ENCODE measurements at places on chromosomes 11 and 22.

DNA sequence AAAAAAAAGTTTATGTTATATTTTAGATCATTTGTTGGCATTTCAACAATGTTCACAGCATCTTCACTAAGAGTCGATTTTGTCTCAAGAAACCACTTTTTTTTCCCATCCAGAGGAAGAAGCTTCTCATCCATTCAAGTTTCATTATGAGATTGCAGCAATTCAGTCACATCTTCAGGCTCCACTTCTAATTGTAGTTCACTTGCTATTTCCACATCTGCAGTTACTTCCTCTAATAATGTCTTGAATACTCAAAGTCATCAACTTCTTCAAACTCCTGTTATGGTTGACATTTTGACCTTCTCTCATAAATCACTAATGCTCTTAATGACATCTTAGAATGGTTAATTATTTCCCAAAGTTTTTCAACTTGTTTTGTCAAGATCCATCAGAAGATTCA is 61.3 kb upstream of the CHORDC1 start:
- no peaks in the 10 kb centered on the region for H3K4me1 ChIP-seq

DNA sequence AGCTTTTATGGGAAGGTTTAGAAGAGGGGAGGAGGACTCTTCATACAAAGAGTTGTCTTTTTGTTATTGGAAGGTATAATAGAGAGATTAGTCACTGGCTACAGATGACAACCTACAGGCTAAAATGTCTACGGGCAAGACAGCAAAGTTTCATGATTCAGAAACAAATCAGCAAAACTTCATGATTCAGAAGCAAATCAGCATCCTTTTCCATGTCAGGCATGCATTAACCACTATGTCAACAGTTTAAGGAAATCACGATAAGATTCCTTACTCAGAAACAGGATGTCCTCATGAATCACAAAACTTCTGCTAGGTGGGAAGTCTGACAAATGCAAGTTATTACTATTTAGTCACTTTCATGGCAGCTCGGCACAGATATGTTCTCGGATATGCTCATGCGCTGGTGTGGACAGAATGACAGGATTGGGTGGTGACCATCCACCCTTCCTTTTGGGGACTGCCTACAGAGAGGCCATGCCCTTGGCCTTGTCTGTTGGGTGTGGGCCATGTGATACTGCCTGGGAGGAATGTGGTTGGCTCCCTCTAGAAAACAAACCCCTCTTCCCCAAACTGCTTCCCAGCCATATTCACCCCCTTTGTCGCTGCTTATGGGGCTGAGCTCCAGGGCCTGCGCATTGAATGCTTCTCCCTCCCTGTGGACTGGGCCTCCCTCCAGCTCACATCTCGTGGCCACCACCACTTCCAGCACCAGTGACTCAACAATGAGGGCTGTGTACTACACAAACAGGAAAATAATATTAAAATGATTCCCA is 10.1 kb downstream of the C11orf91 start:
- no peak for DNase-seq
- peaks cover 8% of the 10 kb centered on the region for H3K27me3 ChIP-seq
- no peaks in the 10 kb centered on the region for H3K4me1 ChIP-seq
- no peak overlapping the region for H3K4me3 ChIP-seq

- no peaks in the 10 kb centered on the region for H3K27me3 ChIP-seq
- H3K36me3 ChIP-seq, result no peaks in the 10 kb centered on the region
- no peak for DNase-seq
- no peak overlapping the region for H3K4me3 ChIP-seq
These were observed 163.2 kb downstream of the MSANTD4 start for GRCh38 chr11:105858841-105859240.

GRCh38 chr11:75014129-75014528 is 25.4 kb downstream of the NEU3 start:
- no peak overlapping the region for H3K27ac ChIP-seq
- H3K4me1 ChIP-seq, result no peaks in the 10 kb centered on the region
- H3K36me3 ChIP-seq, result peaks cover 37% of the 10 kb centered on the region
- no peak overlapping the region for H3K4me3 ChIP-seq

- no peaks in the 10 kb centered on the region for H3K36me3 ChIP-seq
- DNase-seq, result no peak
- H3K4me3 ChIP-seq, result no peak overlapping the region
- H3K27me3 ChIP-seq, result peaks cover 4% of the 10 kb centered on the region
These were observed 4.8 kb upstream of the XKR3 start for GRCh38 chr22:16829985-16830384.

DNA sequence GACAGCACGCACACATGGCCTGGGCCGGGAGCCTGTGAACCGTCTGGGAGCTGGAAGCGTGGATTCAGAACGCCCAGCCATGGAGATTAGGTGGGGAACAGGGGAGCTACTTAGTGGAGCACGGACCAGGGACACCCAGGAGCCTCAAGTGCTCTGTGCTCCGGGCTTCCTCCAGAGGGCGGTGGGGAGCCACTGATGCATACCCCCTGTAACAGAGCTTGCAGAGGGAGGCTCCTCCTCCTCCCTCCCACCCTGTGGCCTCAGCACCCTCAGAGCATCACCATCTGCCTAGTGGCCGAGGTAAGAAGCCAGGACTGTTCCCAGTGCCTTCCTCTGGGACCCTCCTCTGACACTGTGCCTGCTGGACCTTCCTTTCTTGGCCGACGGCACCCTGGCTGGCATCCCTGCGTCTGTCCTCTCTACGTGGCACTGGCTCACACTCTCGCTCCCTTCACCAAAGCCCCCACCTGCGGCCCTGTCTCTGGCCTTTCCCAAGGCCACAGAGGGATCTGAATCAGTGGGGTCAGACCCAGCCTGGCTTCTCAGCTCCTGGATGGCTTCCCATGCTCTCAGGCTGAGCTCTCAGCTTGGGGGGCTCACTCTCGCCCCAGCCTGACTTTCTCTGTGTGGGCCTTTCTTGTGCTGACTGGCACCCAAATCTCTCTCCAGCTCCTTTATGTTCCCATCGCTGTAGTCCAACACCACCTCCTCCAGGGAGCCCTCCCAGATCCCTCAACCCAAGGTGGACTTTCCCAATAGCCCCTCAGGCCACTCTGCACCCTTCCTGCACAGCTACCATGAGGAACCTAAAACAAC is 780.9 kb downstream of the BRD1 start:
- no peaks in the 10 kb centered on the region for H3K36me3 ChIP-seq
- H3K4me3 ChIP-seq, result no peak overlapping the region
- no peak for DNase-seq
- no peaks in the 10 kb centered on the region for H3K27me3 ChIP-seq

- peaks cover 9% of the 10 kb centered on the region for H3K4me1 ChIP-seq
- no peak overlapping the region for H3K4me3 ChIP-seq
- H3K27me3 ChIP-seq, result peaks cover 23% of the 10 kb centered on the region
- DNase-seq, result no peak
These were observed 93.2 kb upstream of the SYT13 start for GRCh38 chr11:45379162-45379863.

DNA sequence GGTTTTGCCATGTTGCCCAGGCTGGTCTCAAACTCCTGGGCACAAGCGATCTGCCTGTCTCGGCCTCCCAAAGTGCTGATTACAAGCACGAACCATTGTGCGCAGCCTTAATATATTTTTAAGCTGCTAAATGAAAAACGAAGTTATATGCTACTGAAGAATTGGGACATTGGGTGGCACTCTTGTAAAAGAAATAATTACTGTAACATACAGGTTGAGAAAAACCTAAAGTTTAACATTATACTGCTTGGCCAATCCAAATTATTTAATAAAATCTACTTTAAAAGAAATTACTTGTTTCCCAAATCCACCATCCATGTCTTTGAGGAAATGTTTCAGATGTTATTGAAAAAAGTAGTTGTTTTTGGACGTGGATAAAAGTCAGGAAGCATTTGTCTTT is 37.9 kb upstream of the ARHGAP32 start:
- no peak overlapping the region for H3K4me3 ChIP-seq
- H3K27ac ChIP-seq, result no peak overlapping the region
- H3K4me1 ChIP-seq, result no peaks in the 10 kb centered on the region
- H3K27me3 ChIP-seq, result no peaks in the 10 kb centered on the region
- H3K36me3 ChIP-seq, result peaks cover 14% of the 10 kb centered on the region

GRCh38 chr11:67382276-67383136 is 9.1 kb upstream of the CLCF1 start:
- peak overlapping the region; percentile 70 for H3K4me3 ChIP-seq
- no peaks in the 10 kb centered on the region for H3K27me3 ChIP-seq
- peaks cover 31% of the 10 kb centered on the region for H3K4me1 ChIP-seq
- no peaks in the 10 kb centered on the region for H3K36me3 ChIP-seq
- peak overlapping the region; percentile 90 for H3K27ac ChIP-seq
- DNase-seq, result peak; percentile 75

GRCh38 chr22:37894939-37895670 is 11.0 kb upstream of the MICALL1 start:
- H3K36me3 ChIP-seq, result peaks cover 13% of the 10 kb centered on the region
- no peak for DNase-seq

- H3K27ac ChIP-seq, result peak overlapping the region; percentile 82
- H3K27me3 ChIP-seq, result no peaks in the 10 kb centered on the region
- DNase-seq, result peak; percentile 23
These were observed 104.1 kb downstream of the ATXN10 start for GRCh38 chr22:45775569-45776312.

GRCh38 chr22:18069041-18069440 is 8.7 kb upstream of the PEX26 start:
- H3K36me3 ChIP-seq, result no peaks in the 10 kb centered on the region
- no peaks in the 10 kb centered on the region for H3K27me3 ChIP-seq
- DNase-seq, result no peak
- H3K4me1 ChIP-seq, result peaks cover 79% of the 10 kb centered on the region

DNA sequence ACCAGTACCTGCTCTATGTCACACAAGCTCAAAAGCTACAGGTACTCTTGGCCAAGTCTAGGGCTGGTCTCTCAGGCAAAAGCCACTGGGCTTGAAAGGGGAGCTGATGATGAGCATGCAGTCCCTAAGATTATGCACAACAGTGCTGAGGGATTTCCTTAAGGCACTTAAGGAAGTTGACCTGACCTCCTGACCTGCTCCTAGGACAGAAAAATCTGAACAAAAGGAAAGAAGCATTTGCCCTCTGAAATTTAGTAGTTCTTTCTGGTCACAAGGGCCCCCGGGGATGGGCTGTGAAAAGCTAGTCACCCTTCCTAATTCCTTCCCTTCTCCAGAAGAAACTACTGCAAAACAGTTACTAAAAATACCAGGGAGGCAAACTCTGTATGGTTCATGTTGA is 83.6 kb upstream of the PHOX2A start:
- H3K36me3 ChIP-seq, result peaks cover 41% of the 10 kb centered on the region
- H3K27ac ChIP-seq, result no peak overlapping the region
- no peaks in the 10 kb centered on the region for H3K27me3 ChIP-seq

GRCh38 chr11:93997741-93998140 is 23.4 kb upstream of the HEPHL1 start:
- no peaks in the 10 kb centered on the region for H3K36me3 ChIP-seq
- no peak for DNase-seq
- H3K27ac ChIP-seq, result no peak overlapping the region

GRCh38 chr11:130175898-130176297 is 16.3 kb downstream of the ST14 start:
- peaks cover 47% of the 10 kb centered on the region for H3K4me1 ChIP-seq
- no peaks in the 10 kb centered on the region for H3K27me3 ChIP-seq
- no peak for DNase-seq
- H3K36me3 ChIP-seq, result peaks cover 7% of the 10 kb centered on the region

GRCh38 chr11:72561856-72562255 is 112.4 kb downstream of the PDE2A start:
- DNase-seq, result no peak
- H3K27me3 ChIP-seq, result peaks cover 9% of the 10 kb centered on the region
- H3K4me1 ChIP-seq, result no peaks in the 10 kb centered on the region
- no peak overlapping the region for H3K4me3 ChIP-seq
- H3K36me3 ChIP-seq, result no peaks in the 10 kb centered on the region
- no peak overlapping the region for H3K27ac ChIP-seq

DNA sequence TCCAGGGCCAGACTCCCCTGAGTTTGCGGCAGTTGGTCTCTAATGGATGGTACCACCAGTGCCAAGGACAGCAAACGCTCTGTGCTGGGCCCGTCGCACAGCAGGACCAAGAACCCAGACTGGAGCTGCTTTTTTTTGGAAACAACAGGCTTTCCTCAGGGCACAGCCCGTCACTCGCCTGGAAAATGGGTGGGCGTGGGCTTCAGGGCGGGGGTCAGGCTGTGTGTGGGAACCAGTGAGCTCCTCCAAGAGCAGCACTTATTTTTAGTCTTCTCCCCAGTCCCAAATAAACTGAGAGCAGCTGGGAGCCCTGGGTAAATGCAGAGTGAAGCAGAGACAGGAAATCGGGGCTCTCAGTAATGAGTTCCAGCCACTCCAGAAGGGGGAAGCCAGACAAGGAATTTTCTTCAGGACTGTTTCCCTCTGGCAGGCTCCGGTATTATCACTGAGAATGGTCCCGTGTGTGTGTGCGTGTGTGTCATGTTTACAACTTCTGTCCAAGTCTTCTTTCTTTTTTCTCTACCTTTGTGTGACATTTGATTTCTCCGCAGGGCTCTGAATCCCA is 63.0 kb downstream of the PPFIBP2 start:
- H3K36me3 ChIP-seq, result peaks cover 29% of the 10 kb centered on the region
- no peak for DNase-seq
- no peaks in the 10 kb centered on the region for H3K27me3 ChIP-seq
- no peak overlapping the region for H3K27ac ChIP-seq
- peaks cover 38% of the 10 kb centered on the region for H3K4me1 ChIP-seq
- H3K4me3 ChIP-seq, result no peak overlapping the region

- H3K4me3 ChIP-seq, result peak overlapping the region; percentile 98
- H3K27me3 ChIP-seq, result no peaks in the 10 kb centered on the region
- peak overlapping the region; percentile 100 for H3K27ac ChIP-seq
- DNase-seq, result no peak
These were observed 393 bp downstream of the ST13 start for GRCh38 chr22:40855979-40856512.

GRCh38 chr11:16812274-16812673 is 73.8 kb downstream of the C11orf58 start:
- H3K36me3 ChIP-seq, result no peaks in the 10 kb centered on the region
- no peaks in the 10 kb centered on the region for H3K4me1 ChIP-seq

GRCh38 chr22:11066458-11067285 is 4461.3 kb upstream of the OR11H1 start:
- no peak for DNase-seq
- no peaks in the 10 kb centered on the region for H3K27me3 ChIP-seq
- no peak overlapping the region for H3K4me3 ChIP-seq

GRCh38 chr11:66614073-66614472 is 2.4 kb upstream of the RBM14 start:
- no peaks in the 10 kb centered on the region for H3K27me3 ChIP-seq
- no peak for DNase-seq
- no peak overlapping the region for H3K27ac ChIP-seq
- H3K4me1 ChIP-seq, result peaks cover 61% of the 10 kb centered on the region

GRCh38 chr11:27672836-27673464 is 27.3 kb downstream of the BDNF start:
- H3K27ac ChIP-seq, result no peak overlapping the region
- no peak overlapping the region for H3K4me3 ChIP-seq
- no peaks in the 10 kb centered on the region for H3K36me3 ChIP-seq
- no peaks in the 10 kb centered on the region for H3K27me3 ChIP-seq
- no peak for DNase-seq

GRCh38 chr11:12386745-12387144 is 9.4 kb downstream of the PARVA start:
- H3K27ac ChIP-seq, result no peak overlapping the region
- no peaks in the 10 kb centered on the region for H3K4me1 ChIP-seq
- H3K36me3 ChIP-seq, result no peaks in the 10 kb centered on the region
- no peaks in the 10 kb centered on the region for H3K27me3 ChIP-seq

- H3K27me3 ChIP-seq, result no peaks in the 10 kb centered on the region
- no peak for DNase-seq
- H3K4me1 ChIP-seq, result no peaks in the 10 kb centered on the region
- no peaks in the 10 kb centered on the region for H3K36me3 ChIP-seq
These were observed 252.7 kb downstream of the TMEM135 start for GRCh38 chr11:87290304-87290922.
